ENCODE measurements at places on chromosomes 2 and 18. TPM values are rescaled to one million over a fixed set of nuclear protein-coding genes. Genes with fewer than 3 reads are reported as not detected.

ATP6V1C2 gene
- total RNA-seq: 0.61 TPM

STEAP3 gene
- 2.3 TPM for total RNA-seq

WDSUB1 gene
- total RNA-seq: 7.9 TPM

CDH7 gene
- total RNA-seq: not detected

COL4A3 gene
- total RNA-seq: 0.26 TPM

SRD5A2 gene
- not detected for total RNA-seq

DNA sequence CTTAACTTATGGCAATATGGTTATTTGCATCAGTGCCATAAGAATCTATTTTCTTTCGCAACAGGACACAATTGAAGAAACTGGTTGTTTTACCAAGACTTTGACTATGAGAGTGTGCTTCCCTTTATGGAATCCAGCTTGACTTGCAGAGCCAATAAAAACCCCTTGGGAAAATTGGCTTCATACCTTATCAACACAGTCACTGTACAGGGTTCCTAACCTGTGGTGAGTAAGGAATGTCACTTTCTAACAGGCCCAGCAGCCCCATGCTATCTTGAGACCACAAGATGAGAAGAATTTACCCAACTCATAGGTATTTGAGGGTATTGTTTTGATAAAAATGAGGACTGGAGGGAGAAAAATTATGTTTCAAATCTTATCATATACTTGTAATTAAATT is 418.5 kb upstream of the MAP2 start:
- H3K27me3 ChIP-seq: no peaks in the 10 kb centered on the region
- no peak overlapping the region for H3K27ac ChIP-seq
- H3K36me3 ChIP-seq: no peaks in the 10 kb centered on the region
- H3K4me3 ChIP-seq: no peak overlapping the region

DNA sequence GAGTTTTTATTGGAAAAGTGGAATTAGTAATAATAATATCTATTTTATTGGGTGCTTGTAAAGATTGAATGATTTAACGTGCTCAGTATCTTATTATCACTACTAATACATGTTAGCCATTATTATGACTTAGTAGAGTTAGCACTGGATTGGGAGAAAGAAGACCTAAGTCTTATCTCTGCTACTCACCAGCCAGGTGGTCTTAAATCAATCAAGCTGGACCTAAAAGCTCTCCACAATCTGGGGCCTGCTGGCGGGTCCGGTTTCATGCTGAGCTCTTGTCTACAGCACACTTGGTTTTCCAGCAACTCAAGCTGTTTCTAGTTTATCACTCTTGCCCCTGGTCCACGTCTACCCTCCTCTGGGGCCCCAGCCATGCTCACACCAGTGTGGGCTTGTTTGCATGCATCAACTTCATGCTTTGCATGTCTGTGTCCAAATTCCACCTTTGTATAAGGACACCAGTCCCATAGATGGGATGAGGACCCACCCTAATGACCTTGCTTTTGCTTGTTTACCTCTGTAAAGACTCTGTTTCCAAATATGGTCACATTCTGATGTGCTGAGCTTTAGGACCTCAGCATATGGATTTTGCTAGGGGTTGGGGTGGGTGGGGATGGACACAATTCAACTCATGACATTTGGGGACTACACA is 363.1 kb downstream of the LPIN1 start:
- no peaks in the 10 kb centered on the region for H3K4me1 ChIP-seq
- H3K4me3 ChIP-seq: no peak overlapping the region
- H3K27me3 ChIP-seq: no peaks in the 10 kb centered on the region
- H3K27ac ChIP-seq: no peak overlapping the region
- no peak for DNase-seq

- no peak overlapping the region for H3K4me3 ChIP-seq
- H3K36me3 ChIP-seq: no peaks in the 10 kb centered on the region
These were observed 18.7 kb upstream of the SCYGR1 start for GRCh38 chr2:227406177-227407031.

- no peak for DNase-seq
- no peak overlapping the region for H3K27ac ChIP-seq
- H3K4me1 ChIP-seq: no peaks in the 10 kb centered on the region
- no peaks in the 10 kb centered on the region for H3K27me3 ChIP-seq
These were observed 52.0 kb upstream of the COL3A1 start for GRCh38 chr2:188922191-188922590.

DNA sequence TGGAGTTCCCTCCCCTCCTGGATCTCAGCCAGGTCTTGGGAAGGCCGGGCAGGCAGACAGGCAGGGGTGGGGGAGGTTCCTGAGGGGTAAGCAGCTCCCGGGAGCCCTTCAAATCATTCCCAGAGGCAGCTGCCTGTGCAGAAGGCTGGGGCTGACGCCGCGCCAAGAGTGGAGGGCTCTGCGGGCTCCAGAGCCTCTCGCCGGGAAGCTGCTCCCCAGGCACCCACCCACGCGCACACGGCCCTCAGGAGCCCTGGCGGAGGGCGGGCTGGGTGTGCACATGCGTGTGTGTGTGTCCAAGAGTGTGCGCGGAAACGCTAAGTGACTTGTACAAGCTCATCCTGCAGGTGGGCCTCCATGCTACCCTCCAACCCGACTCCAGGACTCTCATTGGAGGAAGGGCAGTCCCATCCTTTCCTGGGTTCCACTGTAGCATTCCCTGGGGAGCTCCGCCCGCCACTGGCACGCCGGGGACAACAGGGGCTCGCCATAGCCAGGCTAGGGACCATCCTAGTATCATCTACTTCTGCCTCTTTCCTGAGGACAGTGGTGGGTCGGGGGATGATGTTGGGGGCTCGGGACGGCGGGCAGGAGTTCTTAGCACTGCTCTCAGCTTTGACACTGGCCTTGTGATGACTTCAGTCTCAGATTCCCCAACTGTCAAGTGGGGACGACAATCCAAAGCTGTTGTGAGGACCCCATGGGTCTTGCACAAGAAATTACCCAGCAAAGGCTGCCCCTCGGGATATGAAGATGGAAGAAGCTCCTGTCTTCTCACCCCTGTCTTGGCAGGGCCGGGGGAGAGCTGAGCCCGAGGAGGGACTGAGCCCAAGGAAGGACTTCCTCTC is 50.3 kb downstream of the INHBB start:
- no peaks in the 10 kb centered on the region for H3K4me1 ChIP-seq
- no peaks in the 10 kb centered on the region for H3K27me3 ChIP-seq
- DNase-seq: no peak
- no peak overlapping the region for H3K27ac ChIP-seq

DNA sequence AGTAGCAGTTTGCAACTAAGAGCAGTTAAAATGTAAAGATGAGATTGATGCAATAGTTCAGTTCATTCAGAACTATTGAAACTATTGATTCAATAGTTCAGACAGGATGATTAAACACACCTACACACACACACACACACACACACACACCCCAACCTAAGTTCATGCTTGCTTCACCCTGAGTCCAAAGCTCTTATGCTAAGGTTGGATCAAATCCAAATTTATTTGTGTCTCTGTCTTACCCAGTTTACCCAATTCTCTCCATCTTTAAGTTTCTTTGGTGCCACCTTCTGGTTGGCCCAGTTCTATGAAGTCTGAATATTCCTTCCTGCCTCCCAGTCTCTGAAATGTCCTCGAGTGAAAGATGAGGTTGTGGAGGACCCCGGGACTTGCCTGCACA is 5.1 kb downstream of the SERPINB8 start:
- H3K27ac ChIP-seq: no peak overlapping the region
- no peaks in the 10 kb centered on the region for H3K36me3 ChIP-seq
- DNase-seq: no peak
- no peaks in the 10 kb centered on the region for H3K27me3 ChIP-seq

- H3K27ac ChIP-seq: no peak overlapping the region
- H3K27me3 ChIP-seq: no peaks in the 10 kb centered on the region
- no peaks in the 10 kb centered on the region for H3K36me3 ChIP-seq
- no peak overlapping the region for H3K4me3 ChIP-seq
- no peaks in the 10 kb centered on the region for H3K4me1 ChIP-seq
These were observed 20.0 kb downstream of the CDCA7 start for GRCh38 chr2:173374634-173375033.

DNA sequence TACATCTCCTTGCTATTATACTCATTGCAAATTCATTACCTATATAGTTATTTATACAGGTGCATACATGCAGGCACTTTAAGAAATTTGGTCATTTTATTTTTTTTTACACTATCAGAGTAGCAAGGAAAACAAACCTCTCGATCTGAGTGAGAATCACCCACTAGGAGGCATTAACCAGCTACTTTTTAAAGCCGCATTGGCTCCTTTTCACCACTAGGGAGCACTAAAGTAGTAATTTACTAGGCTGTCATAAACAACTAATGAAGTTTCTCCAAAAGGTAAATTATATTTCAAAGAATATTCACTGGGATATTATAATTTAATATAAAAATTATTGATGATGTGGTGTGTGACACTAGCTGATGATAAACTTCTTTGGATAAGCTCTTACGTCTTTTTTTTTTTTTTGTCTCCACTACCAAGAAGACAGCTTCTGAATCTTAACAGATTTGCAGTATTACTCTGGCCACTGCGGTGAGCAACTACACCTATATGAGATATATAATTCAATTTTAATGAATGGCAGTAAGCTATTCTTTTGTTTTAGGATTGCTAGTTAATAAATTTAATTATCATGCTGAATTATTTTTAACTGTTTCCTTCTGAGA is 101.9 kb downstream of the NOL4 start:
- no peak for DNase-seq
- H3K4me3 ChIP-seq: no peak overlapping the region
- no peaks in the 10 kb centered on the region for H3K27me3 ChIP-seq
- H3K36me3 ChIP-seq: no peaks in the 10 kb centered on the region
- H3K27ac ChIP-seq: no peak overlapping the region
- no peaks in the 10 kb centered on the region for H3K4me1 ChIP-seq

- H3K36me3 ChIP-seq: no peaks in the 10 kb centered on the region
- no peak for DNase-seq
- H3K27me3 ChIP-seq: no peaks in the 10 kb centered on the region
- H3K27ac ChIP-seq: no peak overlapping the region
- no peak overlapping the region for H3K4me3 ChIP-seq
These were observed 27.9 kb downstream of the REV1 start for GRCh38 chr2:99461828-99462483.

All from uterus (tissue), 4 donors.